ENCODE measurements at places on chromosomes 2 and 18.

GRCh38 chr18:49472459-49472858, 12.0 kb upstream of the DYM start:
- no peak for DNase-seq

DNA sequence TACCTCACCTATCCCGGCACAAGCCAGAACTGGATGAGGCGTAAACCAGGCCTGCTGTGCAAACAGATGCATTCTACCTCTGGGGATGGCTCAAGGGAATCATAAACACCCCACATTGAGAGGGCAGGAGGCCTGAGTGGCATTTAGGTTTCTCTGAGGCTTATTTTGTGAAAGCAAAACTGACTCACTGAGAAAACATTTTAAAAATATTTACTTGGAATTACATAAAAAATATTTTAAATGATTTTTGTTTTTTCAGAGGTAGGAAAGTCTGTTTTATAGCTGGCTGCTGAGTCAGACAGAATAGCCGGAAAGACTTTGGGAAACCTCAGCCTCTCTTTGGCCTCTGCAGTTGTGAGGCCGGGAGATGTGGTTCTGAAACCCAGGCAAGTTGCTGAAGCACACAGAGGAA, 244.1 kb downstream of the NCKAP5 start:
- DNase-seq: no peak

GRCh38 chr2:215621381-215621780, 185.5 kb upstream of the FN1 start:
- no peak for DNase-seq

- DNase-seq: no peak
These were observed 186.4 kb downstream of the RNF152 start for GRCh38 chr18:61706276-61706915.

- DNase-seq: no peak
These were observed 22.8 kb downstream of the CCNYL1 start for GRCh38 chr2:207734264-207734635.

DNA sequence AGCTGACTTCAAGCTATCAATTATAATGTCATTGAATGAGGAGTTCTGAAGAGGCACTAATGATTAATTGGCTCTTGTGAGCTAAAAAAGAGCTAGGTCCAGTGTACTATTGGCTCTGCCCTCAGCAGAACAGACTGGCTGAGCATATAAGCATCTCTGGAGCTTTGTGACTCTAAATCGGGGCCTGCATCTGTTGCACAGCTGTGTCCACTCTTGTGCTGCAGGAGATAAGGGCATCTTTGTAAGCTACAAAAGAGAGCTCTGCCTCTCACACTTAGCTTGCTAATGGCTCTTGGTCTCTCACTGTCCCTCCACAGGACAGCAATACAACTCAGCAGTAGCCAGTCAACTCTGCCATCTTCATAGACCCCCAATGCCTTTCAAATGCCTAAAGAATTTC, 61.5 kb upstream of the L3MBTL4 start:
- DNase-seq: no peak
